ENCODE measurements at places on chromosomes 7 and 10.

GRCh38 chr10:4676566-4676965 lies 149.4 kb upstream of the AKR1E2 start:
- DNase-seq = no peak

GRCh38 chr10:117429643-117430265 lies 54.5 kb upstream of the PDZD8 start:
- DNase-seq = no peak

DNA sequence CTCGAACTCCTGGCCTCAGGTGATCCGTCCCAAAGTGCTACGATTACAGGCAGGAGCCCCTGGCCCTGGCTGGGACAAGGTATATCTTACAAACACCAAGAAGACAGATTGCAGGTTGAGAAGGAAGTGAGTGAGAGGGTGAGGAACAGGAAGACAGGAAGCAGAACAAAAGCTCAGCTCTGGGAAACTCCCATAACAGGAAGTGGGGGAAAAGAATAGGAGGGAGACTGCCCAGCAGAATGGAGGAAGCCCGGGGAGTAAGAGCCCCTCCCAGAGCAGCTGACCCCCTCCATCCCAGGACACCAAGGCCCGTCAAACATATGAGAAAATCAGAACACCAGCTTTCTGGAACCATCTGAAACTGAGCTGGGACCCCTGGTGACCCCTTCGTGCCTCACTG lies 2.9 kb downstream of the TECPR1 start:
- DNase-seq = no peak

DNA sequence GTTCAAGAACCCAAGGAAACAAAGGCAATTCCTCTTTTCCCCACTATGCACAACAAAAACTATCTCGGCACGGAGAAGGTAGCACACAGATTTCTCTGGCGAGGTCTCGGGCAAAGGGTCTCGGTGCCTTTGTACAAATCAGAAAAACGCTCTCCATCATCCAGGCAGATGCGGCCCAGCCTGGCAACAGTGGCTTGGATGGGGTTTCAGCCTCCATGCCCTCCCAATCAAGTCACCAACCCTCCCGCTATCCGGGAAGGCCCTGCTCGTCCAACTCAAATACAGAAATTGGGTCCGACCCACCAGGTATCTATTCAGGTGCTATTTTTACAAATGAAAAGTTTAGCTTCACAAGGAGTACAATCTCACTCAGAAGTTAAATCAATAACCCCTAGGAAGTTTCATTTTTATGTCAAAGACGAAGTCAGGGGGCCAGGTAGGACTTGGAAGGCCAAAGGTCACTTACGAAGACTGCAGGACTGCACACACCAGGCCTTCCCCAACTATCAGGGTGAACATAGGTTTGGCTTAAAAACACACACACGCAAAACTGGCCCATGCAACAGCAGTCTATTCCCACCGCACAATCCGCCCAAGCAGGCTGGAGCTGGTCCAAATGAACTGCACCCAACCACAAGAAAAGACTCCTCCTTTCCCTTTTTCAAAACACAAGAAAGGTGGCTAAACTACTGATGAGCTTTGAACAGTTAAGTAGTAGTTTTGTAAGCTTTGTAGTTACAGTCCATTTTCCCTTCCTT lies 43.0 kb downstream of the GNA12 start:
- DNase-seq = no peak

DNA sequence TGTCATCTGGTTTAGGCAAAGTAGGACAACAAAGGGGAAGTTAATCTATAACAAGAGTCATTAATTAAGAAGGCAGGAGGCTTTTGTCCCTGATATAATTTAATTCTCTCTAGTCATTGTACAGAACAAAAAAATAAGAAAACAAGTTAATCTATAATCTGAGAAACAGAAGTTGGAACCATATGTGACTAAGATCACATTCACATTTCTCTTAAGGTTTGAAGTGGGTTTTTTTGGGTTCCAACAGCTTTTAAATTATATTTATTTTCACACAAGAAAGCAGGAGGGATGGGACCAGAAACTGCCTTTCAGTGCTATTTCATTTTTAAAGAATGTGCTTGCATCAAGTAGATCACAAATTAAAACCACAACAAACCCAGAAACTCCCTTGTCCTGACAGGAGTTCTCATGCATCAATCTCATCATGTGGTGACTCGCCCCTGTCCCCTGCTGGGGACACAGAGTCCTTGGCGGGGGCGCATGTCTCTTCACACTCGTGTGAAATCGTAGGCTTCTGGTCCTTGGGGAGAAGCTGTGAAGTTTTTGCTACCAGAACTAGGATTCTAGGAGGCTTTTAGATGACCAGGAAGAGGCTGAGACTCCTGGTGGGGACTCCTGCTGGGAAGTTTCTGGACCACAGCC lies 10.1 kb upstream of the OPN4 start:
- DNase-seq = no peak

DNA sequence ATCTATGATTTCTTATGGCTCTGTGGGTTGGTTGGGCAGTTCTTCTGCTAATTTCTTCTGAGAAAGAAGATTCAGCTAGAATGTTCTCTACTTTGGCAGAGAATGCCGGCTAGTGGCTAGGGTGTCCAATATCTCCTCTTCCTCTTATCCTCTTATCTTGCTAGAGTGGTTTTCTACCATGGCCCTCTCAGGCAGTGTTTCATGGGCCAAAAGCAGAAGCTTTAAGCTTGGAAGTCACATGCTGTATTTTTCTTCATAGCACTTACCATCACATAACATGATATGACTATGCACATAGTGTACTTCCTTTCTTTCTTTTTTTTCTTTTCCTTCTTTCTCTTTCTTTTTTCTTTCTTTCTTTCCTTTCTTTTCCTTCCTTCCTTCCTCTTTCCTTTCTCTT lies 140.0 kb downstream of the ITGB8 start:
- DNase-seq = no peak

DNA sequence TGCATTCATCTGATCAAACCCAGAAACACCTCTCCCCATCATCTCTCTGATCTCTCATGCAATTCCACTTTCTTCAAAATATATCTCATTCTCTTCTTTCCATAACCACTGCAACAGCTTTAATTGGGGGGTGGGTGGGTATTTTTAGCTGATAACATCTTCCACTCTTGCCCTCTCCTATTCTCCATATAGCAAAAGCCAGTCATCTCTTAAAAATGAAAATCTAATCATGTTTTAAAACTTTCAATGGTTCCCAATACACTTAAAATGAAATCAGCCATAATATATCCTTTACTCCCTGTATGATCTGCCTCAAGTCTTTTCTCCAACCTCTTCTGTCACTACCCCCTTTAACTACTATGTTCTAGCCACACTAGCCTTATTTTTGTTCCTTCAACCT lies 1.5 kb downstream of the YME1L1 start:
- DNase-seq = no peak
